Activated T-cell treated with anti-CD3 and anti-CD28 coated beads for 4 hours (primary cell): ENCODE measurements at places on chromosomes 5 and 9.

DNA sequence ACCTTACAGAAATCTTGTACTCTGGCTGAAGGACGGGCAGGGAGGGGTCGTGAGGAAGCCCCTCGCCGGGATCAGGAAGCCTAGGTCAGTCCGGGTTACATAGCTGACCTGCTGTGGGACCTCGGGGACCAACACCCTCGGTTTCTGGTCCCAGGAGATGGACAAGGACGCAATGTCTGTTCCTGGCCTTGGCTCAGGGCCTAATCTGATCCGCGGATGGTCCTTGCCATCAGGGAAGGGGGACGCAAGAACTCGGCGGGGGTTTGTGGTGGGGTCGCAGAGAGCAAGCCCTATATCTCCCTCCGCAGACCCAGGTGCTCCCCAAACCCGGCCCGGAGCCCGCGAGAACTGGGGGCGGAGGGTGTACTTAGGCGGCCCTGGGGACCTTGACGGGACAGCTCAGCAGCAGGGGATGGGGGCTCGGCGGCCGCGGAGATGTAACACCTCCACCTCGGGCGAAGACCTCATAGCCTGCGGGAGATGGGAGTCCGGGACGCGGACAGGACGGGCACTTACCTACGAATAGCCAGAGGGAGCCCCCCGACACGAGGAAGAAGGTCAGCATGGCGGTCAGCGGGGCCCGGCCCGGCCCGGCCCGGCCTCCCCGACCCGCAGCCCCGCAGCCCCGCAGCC is 353 bp downstream of the ACSL6 start:
- DNase-seq = no peak

- DNase-seq = no peak
These were observed 113.1 kb downstream of the HTR4 start for GRCh38 chr5:148541054-148541835.

GRCh38 chr5:135440916-135441315 is 6.2 kb downstream of the DCANP1 start:
- DNase-seq = no peak

GRCh38 chr9:128339761-128340690 is at the start of gene SLC27A4:
Gene SLC27A4, plus strand, starts transcription at chr9:128340527. Its CDS starts 2,606 bp downstream, at chr9:128343133.
- peak; percentile 60 for DNase-seq

GRCh38 chr9:88936668-88937067 is 54.6 kb upstream of the S1PR3 start:
- no peak for DNase-seq

- DNase-seq = no peak
These were observed 20.0 kb downstream of the JMY start for GRCh38 chr5:79255786-79256557.
